ENCODE measurements at places on chromosomes 4 and X.

GRCh38 chrX:13721819-13722519 lies 12.5 kb downstream of the TRAPPC2 start:
- DNase-seq, result no peak

GRCh38 chrX:144627947-144628346 lies 619.4 kb upstream of the SPANXN1 start:
- no peak for DNase-seq

DNA sequence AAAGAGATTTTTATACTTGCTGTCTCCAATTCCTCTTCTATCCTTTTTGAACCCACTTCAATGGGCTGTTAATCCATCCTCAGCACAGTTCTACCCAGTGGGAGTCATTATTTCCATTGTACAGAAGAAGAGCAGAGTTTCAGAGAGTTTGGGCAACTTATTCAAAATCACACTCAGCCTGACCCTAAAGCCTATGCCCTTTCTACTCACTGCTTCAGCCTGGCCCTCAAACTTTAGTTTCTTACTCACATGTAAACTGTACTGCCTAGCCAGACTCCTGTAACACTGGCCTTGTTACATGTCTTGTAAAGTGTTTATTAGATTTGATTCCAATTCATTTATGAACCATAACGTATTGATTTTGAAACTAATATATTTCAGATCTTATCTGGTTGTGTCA lies 25.1 kb upstream of the USO1 start:
- no peak for DNase-seq

GRCh38 chr4:88646528-88647280 lies 50.9 kb downstream of the NAP1L5 start:
- DNase-seq, result no peak

DNA sequence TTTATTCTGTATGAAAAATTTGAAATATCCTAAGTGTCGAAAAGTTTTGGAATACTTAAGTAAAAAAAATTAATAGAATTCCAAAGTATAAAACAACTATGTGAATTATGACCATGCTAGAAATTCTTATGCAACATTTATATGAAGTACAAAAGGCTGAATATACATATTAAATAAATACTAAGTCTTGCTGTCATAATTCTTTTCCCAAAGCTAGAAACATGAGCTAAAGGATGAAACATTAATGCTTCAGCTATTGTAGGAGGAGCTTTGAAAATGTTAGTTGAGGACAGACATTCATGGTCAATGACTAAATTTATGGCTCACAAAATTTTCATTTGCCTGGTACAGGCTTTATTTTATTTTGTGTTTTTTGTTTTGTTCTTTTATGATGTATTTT lies 207.3 kb downstream of the GABRB1 start:
- no peak for DNase-seq

DNA sequence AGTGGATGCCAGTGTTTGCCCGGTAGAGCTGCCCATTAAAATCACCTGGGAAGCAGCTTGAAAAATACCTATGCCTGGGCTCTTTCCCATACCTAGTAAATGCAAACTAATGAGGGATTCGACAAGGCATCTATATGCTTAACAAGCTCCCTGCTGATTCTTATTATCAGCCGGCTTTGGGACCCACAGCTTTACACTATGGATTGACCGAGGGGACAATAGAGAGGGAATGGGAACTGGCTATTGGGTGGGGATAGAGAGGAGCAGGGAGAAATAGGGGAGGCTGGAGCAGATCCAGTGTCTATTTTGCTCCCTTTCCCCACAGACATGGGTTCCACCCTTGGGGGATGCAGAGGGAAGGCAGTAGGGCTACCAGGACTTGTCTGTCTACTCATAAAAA lies 103.1 kb upstream of the TEX13D start:
- no peak for DNase-seq

DNA sequence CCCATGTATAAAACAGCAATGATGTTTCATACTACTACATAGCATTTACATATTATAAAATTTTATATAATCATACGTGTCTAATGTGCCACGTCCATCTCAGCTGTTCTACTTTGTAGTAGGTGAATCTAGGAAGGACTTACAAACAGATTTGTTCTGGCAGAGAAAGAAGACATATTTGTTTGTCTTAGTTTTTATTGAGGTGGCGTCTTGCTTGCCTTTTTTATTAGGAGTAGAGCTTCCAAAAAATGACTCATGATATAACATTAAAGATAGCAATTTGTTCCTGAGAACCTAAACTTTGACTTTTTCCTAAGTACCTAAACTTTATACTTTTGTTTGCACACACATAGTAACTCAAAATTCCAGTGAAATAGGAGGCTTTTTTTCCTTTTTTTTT lies 64.6 kb downstream of the CLDN22 start:
- DNase-seq, result no peak

DNA sequence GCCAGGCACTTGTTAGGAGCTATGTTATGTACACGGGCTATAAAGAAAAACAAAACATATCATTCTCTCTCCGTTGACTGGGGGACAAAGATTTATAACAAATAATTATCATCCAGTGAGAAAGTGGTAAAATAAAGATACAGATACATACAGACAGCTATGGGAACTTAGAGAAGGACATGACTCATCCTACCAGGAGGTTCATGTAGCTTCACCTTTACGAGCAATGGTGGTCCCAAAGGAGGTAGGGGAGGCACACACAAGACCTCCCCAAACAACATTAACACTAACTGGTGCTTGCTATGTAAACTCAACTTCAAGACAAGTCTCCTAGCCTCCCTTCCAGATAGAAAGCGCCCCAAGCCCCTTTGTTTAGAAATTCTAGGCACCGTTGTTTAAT lies 8.9 kb downstream of the AMBN start:
- DNase-seq, result no peak

GRCh38 chr4:69781458-69782418 lies 21.3 kb upstream of the SULT1B1 start:
- no peak for DNase-seq

DNA sequence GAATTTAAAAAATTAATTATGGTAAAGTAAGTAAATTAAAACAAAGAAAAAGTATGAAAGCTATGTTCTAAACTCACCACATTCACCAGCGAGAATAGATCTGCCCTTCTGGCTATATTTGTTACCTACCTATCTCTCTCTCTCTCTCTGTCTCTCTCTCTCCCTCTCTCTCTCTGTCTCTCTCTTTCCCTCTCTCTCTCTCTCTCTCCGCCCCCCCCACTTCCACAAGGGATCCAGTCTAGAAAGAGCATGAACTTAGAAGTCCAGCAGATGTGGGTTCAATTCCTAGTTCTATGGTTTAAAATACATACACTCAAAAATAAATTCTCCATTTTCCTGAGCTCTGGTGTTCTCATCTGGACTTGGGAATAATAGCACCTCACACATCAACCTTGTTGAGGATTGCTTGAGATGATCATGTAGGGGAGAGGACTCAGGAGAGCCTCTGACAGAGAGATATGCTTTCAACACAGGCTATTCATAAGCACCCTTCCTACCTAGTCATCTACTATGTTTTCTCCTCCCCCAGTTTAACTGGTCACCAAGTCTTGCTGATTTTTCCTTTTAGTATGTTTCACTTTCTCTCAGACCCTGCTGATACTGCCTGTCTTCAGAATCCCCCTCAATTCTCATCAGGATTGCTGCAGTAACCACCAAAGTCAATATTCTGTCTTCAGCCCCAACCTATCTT lies 64.7 kb downstream of the SLC7A11 start:
- DNase-seq, result no peak

DNA sequence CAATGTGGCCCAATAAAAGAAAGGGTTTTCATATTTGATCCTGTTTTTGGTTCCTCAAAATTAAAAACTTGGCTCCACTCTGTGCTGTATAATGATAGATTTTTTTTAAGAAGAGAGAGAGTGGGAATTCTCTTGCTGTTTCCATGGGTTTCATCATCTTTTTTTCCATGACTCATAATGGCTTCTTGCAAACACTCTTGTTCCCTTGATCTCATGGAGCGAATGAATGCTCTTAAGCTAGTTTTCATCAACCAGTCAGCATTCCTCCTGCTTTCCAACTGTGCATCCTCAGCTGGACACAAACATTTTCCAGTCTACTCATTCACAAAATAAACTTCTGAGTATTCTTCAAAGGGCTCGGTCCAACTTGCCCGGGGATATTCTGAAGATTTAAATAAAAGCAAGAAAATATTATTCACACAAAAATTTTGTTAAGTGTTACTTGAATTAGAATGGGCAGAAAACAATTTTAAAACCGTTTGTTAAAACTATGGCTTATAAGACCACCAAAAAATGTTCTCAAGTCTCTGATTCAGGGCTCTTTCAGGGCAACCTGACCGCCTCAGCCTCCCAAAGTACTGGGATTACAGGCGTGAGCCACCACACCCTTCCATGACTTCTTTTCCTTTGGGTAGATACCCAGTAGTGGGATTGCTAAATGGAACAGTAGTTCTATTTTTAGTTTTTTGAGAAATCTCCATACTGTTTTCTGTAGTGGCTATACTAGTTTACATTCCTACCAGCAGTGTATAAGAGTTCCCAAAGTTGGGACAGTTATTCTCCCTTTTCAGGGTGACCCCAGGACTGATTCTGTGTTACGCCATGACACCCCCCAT lies 64.7 kb downstream of the TMEM156 start:
- DNase-seq, result no peak

DNA sequence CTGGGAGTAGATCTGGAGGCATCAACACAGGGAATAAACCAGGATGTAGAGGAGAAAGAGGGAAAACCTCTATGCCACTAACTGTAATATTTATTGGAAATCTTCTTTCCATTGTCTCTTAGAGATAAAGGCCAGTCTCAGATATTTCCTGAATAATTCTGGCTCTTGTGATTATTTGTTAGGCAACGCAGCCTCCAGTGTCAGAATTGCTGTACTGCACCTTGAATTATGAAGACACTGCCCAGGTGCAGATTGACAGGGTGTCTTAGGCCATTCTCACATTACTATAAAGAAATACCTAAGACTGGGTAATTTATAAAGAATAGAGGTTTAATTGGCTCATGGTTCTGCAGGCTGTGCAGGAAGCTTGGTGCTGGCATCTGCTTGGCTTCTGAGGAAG lies 100.7 kb upstream of the ZDHHC15 start:
- no peak for DNase-seq

GRCh38 chrX:66200050-66200664 lies 36.1 kb downstream of the HEPH start:
- DNase-seq, result no peak

GRCh38 chr4:184462724-184463123 lies 11.6 kb downstream of the IRF2 start:
- no peak for DNase-seq

- DNase-seq, result no peak
Measured at GRCh38 chr4:165331359-165331758, 3.9 kb downstream of the MSMO1 start.

- DNase-seq, result no peak
Measured at GRCh38 chr4:16636912-16637630, 261.4 kb downstream of the LDB2 start.

- DNase-seq, result no peak
Measured at GRCh38 chrX:101078716-101079598, at the start of gene TMEM35A. Gene TMEM35A (plus strand): TSS chrX:101078879. CDS start chrX:101079003, 124 bp downstream.

DNA sequence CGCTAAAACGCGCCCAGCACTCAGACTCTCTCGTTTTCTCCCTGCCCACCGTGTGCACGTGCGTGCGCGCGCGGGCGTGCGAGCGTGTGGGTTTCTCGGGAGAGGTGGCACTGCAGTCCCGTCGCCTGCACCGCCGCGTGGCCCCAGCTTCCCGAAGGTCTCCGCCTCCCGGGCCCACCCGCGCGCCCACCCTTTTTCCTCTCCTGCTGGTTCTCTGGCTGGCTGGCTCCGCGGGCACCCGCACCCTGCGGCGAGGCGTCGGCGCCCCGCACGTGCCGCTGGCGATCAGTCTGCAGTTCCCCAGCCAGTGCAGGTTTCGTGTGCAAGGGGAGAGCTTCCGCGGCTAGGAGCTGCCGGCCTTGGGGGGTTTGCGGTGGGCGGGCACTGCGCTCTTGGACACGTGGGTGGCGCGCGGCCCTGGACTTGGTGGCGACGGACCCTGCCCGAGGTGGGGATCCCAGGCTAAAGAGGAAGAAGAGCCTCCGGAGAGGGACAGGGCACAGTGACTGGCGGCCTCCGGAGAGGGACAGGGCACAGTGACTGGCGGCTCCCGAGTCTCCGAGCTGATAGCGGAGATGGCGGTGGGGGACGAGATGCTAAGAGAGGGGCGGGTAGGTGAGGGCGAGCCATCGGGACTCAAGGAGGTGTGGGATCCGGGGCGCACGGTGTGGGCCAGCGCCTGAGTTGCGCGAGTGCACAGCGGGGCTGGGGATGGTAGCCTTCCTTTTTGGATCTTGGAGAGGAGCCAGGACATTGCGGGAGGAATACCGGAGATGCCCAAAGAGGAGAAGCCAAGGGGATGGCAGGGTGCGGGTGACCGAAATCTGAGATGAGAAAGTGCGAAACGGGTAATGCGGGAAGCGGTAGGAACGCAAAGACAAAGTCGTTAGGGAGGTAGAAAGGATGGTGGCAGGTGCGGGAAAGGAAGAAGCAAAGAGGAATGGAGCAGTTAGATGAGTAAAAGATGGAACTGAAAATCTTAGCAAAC lies at the start of gene FAM184B:
FAM184B (minus strand) TSS at position 322 of the 988 bp plus-strand sequence. CDS start 322 bp downstream, outside the sequence.
- no peak for DNase-seq

DNA sequence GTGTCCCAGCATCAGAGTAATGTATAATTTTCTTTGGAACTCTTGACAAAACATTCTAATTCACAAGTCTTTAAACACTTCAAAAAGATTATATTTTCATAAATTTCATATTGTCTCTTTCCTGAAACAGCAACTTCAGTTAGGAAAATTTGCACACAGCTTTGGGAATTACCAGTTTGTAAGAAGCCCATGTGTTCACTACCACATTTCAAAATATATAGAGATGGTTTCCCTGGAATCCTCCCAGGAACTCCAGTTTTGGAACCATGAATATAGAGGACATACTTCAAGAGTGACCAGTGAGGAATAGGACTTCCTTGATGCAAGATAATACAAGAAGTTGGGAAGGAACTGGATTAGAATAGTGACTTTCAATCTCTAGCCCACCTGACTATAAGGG lies 28.7 kb upstream of the HPGDS start:
- DNase-seq, result no peak

- no peak for DNase-seq
Measured at GRCh38 chrX:54422168-54422567, 18.0 kb upstream of the TSR2 start.

DNA sequence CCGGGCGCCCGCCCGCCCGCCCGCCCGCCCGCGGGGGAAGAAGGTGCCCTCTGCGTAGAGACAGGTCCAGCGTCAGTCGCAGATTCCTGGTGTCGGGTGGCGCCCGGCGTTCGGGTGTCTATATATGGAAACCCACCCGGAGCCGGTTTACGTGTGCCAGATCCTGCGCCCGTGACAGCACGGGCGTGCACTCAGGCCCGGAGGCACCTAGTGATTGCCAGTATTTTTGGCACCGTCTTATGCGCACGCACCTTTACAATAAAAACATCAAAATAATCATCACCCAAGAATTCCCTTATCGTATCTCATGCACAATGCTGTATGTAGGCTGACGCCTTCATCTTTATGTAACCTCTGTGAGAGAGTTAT lies 519 bp downstream of the SLC25A4 start:
- DNase-seq, result no peak

DNA sequence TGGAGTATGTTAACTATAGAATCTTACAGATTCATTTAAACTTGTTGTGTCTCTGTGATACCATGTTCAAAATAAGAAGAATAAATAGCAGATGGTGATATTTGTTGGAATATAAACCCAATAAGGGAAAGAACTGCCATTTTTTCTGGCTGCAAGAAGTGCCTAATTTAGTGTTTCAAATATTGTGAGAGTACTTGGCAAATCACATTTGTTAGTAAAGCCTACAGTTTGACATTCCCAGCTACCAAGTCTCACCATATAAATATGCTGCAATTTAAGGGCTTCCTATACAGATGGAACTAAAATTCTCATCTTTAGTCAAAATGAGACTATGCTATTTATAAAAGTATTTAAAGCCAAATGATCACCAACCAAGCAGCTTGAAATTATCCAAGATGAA lies 96.0 kb upstream of the WDFY3 start:
- no peak for DNase-seq
